ENCODE measurements at places on chromosomes 2 and 18.

DNA sequence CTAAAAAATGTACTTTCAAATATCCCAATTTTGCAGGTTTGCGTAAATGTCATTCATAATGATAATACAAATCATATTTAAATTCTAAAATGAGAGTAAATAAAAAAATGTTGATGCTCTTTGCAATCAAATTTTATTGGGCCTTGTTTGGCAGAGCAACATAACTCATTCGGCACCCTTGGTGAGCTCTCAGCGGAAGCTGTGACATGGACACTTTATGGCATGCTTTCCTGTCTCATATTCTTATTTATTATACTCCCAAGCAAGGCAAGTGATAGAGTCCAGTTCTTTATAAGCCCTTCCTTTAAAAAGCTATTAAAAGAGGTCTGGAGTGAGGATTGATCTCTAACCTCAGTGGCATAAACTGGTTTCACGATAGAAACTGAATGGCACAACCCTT is 1493.2 kb upstream of the NXPH2 start:
- no peak for DNase-seq

- no peak for DNase-seq
These were observed 323.6 kb downstream of the EIPR1 start for GRCh38 chr2:3054066-3054465.

DNA sequence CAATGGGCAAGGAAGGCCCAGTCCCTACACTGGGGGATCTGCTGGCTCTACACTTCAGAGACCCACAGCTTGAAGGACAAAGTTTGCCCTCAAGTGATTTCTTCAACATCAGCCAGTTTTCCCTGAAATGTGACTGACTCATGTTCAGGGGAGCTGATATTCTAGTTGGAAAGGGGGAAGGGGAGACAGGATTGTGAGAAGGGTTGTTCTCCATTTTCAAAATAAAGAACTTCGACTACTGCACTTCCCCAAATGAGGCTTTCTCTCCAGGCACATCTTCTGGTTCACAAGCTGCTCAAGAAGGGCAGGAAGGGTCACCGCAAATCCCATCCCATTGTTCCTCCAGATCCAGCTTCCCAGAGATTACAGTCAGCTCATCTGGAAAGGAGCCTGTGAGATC is 117.6 kb downstream of the BCL2L11 start:
- no peak for DNase-seq

DNA sequence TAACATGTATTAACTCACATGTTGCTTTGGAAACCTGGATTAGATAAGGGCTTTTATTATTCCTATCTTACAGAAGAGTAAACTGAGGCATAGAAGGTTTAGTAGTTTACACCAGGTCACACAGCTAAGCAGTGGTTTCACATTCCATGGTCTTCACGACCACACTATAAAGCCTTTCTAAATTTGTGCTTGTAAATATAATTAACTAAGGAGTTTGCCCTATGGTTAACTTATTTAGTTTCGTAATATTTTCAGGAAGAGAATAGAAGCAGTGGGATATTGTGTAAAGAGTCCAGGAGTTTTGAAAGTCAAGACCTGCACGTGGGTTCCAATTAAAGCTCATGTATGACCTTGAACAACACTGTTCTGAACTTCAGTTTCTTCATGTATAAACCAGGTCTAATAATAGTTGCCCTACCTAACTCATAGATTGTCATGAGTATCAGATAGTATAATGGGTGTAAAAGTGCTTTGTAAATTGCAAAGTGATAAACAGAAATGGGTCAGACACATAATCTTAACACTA is 19.5 kb upstream of the SOS1 start:
- no peak for DNase-seq

DNA sequence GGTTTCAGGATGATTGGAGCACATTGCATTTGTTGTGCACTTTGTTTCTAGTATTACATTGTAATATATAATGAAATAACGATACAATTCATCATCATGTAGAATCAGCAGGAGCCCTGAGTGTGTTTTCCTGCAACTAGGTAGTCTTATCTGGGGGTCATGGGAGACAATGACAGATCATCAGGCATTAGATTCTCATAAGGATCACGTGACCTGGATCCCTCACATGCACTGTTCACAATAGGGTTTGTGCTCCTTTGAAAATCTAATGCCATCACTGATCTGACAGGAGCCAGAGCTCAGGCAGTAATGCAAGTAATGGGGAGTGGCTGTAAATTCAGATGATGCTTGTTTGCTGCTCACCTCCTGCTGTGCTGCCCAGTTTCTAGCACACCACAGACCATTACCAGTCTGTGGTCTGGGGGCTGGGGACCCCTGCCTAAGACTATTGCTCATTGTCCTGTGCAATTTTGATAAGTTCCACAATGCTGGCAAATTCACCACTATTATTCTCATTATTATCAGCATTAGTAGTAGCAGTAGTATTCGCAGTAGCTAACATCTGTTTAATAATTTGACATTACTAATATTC is 428.7 kb upstream of the TNP1 start:
- DNase-seq: no peak

GRCh38 chr2:33812707-33813106 is 213.6 kb upstream of the FAM98A start:
- no peak for DNase-seq

DNA sequence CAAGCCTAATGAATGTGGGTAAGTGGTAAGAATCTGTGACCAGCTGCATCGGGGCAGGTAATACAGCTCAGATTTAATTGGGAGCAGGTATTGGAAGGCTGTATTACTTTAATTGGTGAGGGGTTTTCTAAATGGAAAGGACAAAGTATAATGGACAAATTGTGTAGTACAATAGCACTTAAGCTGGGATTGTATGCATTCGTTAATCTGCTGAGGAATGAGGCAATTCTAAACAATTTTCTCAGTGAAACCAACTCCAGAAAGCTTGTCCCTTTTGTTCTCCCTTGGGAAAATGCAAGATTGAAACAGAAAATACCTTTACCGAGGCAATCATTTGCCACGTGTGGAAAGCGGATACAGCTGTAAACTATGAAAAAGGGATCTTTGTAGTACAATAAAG is 801.6 kb upstream of the POU3F3 start:
- DNase-seq: no peak
